Left lung (tissue), 14 donors: ENCODE measurements at places on chromosomes 6 and 20. TPM values are rescaled to one million over a fixed set of nuclear protein-coding genes. Genes with fewer than 3 reads are reported as not detected.

DNA sequence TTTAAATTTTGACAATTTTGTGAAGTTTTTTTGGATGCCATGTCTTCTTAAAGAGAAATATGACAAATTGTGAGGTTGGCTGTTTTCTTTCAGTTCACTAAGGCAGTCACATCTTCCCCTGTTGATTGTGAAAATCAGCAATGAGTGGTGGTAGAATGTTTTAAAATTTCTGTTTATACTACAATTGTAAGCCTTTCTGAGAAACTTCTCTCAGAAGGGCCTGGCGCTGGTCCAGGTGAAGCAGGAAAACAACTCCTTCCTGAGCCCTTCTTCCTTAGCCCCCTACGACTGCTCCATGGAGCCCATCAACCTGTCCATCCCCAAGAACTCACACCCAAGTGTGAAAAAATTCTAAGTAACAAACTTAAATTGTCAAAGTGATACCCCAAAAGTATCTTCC, 80.6 kb downstream of the SSR1 start:
- DNase-seq = no peak

DNA sequence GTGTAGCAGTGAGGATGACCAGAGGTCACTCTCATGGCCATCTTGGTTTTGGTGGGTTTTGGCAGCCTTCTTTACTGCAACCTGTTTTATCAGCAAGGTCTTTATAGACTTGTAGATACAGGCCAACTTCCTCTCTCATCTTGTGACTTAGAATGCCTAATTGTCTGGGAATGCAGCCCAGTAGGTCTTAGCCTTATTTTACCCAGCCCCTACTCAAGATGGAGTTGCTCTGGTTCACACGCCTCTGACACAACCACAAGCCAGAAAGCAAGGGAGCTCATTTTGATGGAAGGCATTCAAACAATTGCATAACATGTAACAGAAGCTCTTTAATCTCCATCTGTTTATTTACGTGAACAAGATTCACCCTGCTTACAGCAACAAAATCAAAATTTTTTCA, 492.0 kb upstream of the SULF2 start:
- DNase-seq = no peak

- no peak for DNase-seq
Measured at GRCh38 chr20:48492715-48493070, 335.1 kb downstream of the PREX1 start.

- no peak for DNase-seq
Measured at GRCh38 chr6:28657769-28658465, 132.2 kb downstream of the GPX5 start.

- DNase-seq = no peak
Measured at GRCh38 chr6:27311806-27312145, 297 bp downstream of the POM121L2 start.

DNA sequence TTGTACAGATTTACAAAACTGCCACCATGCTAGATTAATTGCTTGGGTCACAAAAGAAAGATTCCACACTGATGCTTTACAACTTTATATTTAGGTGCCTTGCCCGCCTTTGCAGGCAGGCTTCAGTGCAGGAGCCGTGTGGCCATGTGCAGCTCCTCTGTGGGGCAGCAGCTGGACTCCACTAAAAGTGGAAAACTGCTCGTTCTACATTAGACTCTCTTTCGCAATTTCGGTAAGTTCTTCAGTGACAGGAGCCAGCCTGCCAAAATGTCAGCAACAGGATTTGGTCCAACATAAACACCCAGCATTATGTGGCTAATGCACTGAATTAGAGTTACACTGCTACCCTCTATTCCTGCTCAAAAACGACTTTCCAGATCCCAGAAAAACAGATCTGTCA, 174.4 kb upstream of the KCNK16 start:
- DNase-seq = peak; percentile 41

GRCh38 chr6:127347178-127347577, 3.8 kb upstream of the ECHDC1 start:
- DNase-seq = no peak

Gene RIPPLY2
- polyA plus RNA-seq = not detected

Gene TUBB2A
- polyA plus RNA-seq = 22.7 TPM

Gene ADGRF4
- polyA plus RNA-seq = 0.16 TPM
